ENCODE measurements at places on chromosomes 5 and 9. TPM values are rescaled to one million over a fixed set of nuclear protein-coding genes. Genes with fewer than 3 reads are reported as not detected.

DNA sequence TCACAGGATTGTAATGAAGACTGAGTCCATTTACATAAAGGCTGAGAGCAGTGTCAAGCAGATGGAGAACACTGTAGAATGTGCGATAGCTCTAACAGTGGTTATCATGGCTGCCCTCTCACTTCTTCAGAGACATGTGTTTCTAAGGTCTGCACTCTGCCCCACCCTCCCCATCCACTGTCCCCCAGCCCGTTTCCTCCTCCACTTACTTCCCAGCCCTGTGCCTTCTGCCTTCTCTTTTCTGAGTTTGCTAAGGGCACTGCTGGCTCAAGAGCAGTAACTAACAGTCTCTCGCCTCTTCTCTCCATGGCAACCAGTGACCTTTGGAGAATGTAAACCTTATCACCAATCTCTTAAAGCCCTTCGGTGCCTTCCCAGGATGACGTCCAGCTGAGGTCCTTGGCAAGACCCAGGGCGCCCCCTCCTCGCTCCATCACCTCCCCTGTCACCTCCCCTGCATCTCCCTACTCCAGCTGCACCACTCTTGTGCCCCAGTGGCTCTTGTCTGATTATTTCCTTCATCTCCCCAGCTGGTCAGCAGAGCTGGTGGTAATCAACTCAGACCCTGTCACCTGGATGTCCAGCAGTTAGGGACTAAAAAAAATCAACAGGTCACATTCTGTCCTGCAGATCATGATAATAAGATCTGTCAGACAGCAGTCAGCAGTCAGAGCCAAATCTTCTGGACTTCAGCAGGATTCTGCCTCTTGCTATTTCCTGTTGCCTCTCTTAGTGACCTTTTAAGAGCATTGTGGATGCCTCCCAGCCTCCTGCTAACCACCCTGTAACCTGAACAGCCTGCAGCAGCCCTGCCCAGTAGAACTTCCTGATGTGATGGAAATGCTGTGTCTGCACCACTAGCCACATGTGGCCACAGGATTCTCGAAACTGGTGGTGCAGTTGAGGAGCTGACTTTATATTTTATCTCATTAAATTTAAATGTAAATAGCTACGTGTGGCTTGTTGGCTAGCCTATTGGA, 9.0 kb downstream of the FXN start:
- H3K27me3 ChIP-seq = no peaks in the 10 kb centered on the region
- peaks cover 8% of the 10 kb centered on the region for H3K36me3 ChIP-seq
- H3K27ac ChIP-seq = peak overlapping the region; percentile 74
- no peak for DNase-seq

DNA sequence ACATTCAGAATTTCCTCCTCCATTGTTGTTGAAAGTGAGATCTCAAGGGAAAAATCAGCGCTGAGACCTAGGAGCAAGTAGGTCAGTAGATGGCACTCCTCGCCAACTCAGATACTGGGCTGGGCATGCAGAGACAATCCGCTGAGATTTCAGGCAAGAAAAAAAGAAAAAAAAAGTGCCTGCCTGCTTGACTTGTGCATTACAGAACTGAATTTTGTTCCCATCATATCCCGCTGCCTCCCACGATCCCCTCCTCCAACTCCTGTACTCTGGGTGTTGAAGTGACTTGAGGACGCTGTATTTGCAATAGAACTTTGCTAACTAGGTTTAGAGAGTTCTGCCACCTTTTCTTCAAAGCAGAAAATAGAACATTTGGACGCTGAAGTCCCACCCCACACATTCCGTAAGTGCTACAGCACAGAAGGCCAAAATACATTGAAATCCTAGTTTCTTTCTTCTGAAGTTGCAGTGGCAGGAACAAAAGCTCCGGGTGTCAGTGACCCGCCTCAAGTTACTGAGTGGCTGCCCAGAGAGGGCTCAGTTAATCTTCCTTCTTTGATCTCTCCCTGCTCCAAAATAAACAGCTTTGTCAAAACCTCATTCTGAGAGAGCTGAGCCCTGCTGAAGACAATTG, 265.8 kb downstream of the MLLT3 start:
- peaks cover 69% of the 10 kb centered on the region for H3K4me1 ChIP-seq
- peaks cover 76% of the 10 kb centered on the region for H3K36me3 ChIP-seq
- DNase-seq = peak; percentile 48

FAM120A gene
- total RNA-seq = 117 TPM

BRIX1 gene
- 33.9 TPM for total RNA-seq

LRRC70 gene
- 0.71 TPM for total RNA-seq

Data from activated naive CD8-positive, alpha-beta T cell treated with anti-CD3 and anti-CD28 coated beads, Interleukin-2, amount 10 ng/mL, durations not matched to agents 7 days and 5 days (primary cell).